Astrocyte of the spinal cord (primary cell): ENCODE measurements at places on chromosomes 6 and 20.

- DNase-seq: no peak
Observed at GRCh38 chr6:128337619-128338018, 182.8 kb downstream of the PTPRK start.

- DNase-seq: no peak
Observed at GRCh38 chr6:28764014-28764723, 159.6 kb downstream of the TRIM27 start.

GRCh38 chr20:58577139-58577806 is 62.1 kb upstream of the APCDD1L start:
- DNase-seq: no peak

DNA sequence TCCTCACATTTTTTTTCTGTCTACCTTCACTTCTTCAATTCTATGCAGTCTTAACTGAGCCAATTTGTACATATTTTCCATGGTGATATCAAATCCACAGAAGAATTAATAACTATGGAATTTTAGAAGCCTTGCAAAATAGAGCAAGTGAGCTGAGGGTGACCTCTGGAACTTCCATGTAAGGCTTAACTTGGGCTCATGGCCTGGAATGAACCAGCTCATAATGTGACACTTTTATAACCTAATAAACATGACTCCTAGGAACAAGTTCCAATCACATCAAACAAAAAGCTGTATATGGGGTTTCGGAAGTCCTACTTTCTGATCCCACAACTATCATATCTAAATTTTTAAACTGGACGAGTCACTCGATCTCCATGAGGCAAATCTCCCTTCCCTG is 232.4 kb downstream of the FOXA2 start:
- no peak for DNase-seq

DNA sequence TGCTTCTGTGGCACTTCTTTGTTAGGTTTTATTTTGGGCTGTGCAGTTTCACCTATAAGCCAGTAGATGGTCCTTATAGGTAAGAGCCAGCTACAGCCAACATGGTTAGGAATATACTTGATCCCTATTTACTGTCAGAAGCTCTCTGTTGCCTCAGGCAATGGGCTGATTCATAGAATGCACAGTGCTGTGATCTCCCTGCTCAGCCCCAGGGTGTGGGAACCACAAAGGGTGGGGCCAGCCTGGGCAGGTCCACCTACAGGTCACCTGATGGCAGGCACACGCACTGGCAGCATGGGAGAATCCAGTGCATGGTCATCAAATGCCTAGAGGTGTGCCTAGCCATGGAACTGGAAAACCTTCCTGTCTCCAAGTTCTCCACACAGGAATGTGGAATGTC is 191.9 kb downstream of the MOXD1 start:
- DNase-seq: no peak

DNA sequence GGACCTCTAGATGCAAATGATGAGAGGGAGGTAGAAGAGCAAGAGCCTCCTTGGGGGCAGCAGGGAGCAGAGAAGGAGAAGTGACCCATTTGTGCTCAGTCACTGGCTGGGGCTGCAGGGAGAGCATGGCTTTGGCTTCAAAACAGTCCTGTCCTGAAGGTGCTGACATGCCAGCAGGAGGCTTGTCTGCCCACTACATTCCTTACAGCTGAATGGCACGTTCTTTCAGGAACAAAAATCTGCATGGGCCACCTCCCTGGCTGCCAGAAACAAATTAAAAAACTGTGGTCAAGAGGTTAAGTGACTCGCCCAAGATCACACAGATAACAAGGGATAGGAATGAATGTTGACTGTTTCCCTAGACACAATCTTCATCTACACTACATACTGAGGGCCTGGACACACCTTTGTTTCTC is 188.8 kb downstream of the HIVEP2 start:
- DNase-seq: peak; percentile 35

- DNase-seq: no peak
Observed at GRCh38 chr20:38863024-38863851, 57.7 kb downstream of the PPP1R16B start.

DNA sequence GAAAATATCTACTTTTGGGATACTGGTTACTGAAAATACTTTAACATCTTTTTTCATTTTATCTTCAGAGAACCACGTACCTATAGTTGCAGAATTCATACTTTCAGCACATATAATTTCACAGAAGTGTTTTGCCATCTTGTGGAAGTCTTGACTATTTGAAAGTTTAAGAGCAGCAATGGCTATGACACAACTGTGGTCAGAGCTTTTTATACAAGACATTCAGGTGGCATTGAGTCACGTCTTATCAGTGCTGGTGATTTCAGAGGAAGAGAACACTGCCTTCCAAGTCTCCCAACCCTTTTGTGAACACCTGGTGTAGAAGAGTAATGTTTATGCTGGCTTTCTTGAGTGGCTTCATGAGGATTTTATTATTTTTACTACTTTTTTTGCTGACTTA is 171.6 kb downstream of the ARID1B start:
- peak; percentile 87 for DNase-seq

- peak; percentile 11 for DNase-seq
Observed at GRCh38 chr6:3944246-3944645, 95.1 kb downstream of the FAM50B start.

- no peak for DNase-seq
Observed at GRCh38 chr20:3227506-3227905, 11.5 kb downstream of the SLC4A11 start.

DNA sequence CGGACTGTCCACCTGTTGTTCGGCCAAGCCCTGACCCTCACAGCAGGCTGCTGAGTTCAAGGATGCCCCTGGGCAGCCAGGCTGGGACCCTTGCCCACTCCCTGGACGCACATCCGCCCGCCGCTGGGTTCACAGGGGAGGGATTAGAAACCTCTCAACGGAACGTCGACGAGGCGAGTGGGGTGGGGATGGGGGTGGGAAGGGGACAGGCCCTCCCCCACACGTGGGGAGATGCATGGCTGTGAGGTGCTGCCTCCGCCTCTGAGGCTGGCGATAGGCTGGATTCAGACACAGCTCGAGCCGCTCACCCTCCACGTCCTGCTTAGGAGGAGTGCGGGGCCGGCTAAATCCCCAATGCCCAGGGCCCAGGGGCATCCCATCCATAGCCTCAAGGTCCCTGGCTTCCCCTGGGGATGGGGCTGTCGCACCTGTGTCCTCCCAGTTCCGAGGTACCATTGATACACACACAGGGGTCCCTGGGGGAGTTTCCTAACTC is 90.6 kb upstream of the BHLHE23 start:
- DNase-seq: no peak

DNA sequence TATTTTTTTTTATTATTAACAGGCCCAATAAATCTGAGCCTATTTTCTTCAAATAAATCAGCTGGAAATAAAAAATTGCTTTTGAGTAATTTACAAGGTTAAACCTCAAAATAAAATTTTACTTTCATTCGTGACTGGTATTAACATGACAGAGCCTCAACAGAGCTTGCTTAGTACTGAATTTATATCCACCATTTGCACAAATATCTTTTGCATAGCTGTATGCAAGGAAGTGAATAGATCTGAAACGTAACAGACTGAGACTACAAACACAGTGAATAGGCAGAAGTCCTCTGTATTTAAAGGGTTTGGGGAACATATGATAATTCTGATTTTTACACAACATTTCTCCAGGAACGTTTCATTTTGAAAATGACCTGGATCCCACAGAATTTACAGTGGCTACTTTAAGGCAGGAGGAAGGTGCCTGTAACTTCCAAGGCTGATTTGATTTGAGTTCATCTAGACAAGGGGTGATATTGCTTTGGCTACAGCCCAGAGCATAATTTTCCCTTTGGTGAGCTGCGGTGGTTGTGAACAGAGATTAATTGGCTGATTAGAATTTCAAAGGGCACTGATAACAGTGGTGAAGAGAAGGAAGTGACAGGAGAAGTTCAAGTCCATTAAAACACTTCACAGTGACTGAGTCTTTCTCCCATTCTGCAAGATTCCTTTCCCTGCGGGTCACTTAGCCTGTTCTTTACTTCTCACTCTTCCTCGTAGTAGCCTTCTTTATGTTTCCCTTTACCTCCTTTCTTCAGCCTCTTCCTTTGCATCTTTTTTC is 121.2 kb upstream of the SASH1 start:
- no peak for DNase-seq

GRCh38 chr6:156879186-156879585 is 102.0 kb downstream of the ARID1B start:
- DNase-seq: no peak

- no peak for DNase-seq
Observed at GRCh38 chr20:39066471-39067242, 104.5 kb downstream of the DHX35 start.

DNA sequence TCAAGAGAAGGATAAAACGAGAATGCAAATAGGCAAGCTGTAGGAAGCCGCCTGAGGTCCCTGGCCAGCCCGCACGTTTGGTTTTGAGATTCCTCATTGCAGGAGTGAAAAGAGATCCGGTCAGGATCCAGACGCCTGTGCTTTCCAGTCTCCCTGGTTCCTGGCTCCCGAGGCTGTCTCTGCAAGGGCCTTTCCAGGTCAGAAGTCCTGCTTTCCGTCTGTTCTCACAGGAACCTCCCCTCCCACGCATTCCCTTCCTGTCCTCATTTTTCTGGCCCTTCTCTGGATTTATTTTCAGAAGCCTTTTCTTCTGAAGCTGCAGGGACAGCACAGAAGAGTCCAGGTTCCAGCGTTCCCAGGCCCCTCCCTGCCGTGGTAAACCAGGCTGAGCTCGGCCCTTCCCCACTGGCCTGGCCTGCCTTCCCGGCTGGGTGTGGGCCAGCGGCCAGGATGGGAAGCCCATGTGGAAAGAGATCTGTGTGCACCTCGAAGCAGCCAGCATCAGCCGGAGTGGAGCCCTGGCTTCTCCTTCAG is 54.0 kb downstream of the TMEM242 start:
- peak; percentile 49 for DNase-seq

- DNase-seq: no peak
Observed at GRCh38 chr20:50022676-50023075, 39.9 kb downstream of the SNAI1 start.

- no peak for DNase-seq
Observed at GRCh38 chr6:130932921-130933320, 105.7 kb downstream of the SMLR1 start.

DNA sequence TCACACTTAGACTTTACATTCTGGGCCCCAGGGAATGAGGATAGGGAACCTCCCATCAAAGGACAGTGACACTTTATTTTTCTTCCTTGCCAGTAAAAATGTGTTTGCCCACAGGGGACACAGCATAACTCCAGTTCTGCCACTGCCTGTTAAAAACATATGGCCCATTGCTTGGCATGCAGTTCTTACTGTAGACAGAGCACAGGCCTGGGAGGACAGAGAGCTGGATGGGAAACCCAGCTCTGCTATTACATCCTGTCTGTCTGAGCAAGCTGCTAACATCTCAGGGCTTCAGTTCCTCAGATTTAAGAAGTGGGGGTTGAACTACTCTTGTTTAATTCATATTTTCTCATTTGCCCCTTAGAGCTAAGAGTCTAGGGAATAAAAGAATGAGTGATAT is 120.2 kb downstream of the AKAP7 start:
- no peak for DNase-seq

DNA sequence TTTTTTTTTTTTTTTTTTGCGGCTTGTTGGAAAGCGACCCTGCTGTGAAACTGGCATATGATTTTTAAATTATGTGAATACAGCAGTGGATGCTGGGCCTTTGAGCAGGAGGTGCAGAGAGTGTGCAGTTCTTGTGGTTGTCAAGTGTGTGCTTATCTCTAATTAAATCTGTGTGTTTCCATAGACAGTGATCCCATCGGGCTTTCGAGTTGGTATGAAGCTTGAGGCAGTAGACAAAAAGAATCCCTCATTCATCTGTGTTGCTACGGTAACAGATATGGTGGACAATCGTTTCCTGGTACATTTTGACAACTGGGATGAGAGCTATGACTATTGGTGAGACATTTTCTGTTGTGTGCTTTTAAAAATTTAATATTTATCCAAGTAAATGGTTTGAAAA is 52.4 kb downstream of the L3MBTL3 start:
- DNase-seq: no peak

- DNase-seq: peak; percentile 92
Observed at GRCh38 chr6:15062516-15063252, 183.2 kb upstream of the JARID2 start.

- DNase-seq: no peak
Observed at GRCh38 chr6:149905911-149906371, 8.0 kb upstream of the RAET1E start.

DNA sequence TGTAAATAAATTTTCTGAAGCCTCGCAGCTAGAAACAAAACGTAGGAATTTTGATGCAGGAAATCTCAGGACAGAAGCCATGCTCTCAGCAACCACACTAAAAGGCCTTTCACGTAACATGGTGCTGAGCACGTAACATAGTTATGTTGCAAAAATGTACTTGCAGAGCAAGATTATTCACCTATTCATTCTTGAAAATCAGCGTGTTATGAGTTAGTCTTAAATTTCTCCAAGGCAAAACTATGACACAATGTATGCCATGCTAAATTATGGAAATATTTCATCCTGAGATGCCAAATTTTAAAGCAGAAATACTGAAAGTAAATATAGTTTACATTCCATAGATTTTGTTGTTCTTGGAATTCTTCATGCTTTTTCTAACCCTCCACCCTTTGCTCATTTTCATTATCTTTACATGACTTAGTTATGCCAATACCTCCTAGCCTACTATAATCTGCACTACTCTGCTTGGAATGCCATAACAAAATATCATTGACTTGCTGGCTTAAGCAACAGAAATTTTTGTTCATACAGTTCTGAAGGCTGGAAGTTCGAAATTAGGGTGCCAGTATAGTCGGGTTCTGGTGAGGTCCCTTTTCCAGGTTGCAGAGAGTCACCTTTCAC is 179.8 kb upstream of the BMP5 start:
- DNase-seq: peak; percentile 51

- no peak for DNase-seq
Observed at GRCh38 chr20:24620937-24621519, 151.6 kb downstream of the SYNDIG1 start.

GRCh38 chr20:60510356-60510755 is 552.1 kb downstream of the CDH26 start:
- no peak for DNase-seq

DNA sequence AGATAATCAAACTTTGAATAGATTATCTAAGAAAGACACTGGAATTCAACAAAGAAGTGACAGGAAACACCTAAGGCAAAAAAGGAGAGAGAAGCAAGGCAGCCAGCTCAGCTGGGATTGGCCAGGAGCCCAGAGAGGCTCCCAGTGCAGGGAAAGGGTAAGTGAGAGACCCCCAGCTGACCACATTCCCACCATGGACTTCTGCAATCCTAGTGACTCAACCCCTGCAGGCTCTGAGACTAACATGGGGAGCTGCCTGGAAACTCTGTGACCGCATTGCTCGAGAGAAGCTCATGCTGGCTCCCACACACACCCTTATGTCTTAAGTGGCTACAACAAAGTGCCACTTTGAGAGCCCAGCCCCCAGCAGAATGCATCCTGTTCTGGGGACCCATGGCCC is 215.1 kb downstream of the PACRG start:
- peak; percentile 96 for DNase-seq

DNA sequence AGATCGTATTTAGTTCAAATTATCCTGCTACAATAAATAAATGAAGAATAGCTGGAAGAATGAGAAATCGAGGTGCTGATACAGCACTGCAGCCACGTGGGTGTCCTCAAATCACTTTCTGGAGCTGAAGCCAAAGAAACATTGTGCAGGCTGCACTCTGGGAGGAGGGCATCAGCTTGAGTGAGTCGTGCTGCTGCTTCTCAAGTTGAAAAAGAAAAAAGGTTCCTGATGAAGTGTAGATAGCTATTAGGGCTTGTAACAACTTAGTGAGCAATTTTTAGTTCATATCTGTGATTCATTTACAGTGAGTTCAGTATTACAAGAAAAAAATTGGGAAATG is 40.5 kb downstream of the DSE start:
- peak; percentile 61 for DNase-seq
